ENCODE measurements at places on chromosomes 4 and X.

DNA sequence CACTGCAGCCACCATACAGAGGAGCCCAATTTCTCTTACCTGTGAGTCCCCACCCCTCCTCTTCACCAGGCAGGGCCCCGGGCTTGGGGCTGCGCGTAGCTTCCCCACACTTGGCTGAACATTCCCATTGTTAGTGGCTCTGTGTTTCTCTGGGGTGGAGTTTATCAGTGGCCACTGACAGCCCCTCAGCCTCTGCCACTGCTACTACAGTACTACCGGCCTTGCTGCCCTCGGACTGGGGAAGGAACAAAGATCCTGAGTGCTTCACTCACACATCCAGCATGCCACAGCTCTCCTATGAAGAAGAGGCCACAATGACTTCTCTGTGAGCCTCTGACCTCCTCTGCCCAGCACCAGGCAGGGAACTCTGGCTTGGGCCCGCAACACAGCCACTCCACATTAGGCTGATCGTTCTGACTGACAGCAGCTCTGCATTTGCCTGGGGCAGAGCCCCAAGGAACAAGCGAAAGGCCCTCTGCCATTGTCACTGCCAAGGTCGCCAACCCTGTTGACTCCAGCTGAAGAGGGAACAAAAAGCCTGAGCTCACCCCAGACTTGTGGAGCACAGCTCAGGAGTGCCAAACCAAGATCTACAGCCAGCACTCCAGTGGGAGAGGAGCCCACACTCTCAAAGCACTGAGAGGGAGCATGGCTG, 24.0 kb downstream of the ABCB7 start:
- no peak for DNase-seq

DNA sequence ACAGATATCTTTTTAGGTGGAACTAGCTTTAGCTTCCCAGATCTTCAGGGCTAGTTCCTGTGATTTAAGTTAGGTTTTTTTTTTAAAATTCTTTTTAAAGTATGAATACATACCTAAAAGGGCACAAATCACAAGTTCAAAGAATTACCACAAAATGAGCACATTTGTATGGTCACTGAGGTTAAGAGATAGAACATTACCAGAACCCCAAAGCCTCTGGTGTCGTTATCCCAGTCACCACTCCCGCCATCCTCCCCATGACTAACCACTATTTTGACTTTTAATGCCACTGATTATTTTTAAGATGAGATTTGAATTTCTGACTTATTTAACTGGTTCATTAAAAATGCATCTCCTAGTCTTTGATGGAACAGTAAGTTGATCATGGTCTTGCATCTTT, 5.4 kb downstream of the PGK1 start:
- DNase-seq, result no peak

DNA sequence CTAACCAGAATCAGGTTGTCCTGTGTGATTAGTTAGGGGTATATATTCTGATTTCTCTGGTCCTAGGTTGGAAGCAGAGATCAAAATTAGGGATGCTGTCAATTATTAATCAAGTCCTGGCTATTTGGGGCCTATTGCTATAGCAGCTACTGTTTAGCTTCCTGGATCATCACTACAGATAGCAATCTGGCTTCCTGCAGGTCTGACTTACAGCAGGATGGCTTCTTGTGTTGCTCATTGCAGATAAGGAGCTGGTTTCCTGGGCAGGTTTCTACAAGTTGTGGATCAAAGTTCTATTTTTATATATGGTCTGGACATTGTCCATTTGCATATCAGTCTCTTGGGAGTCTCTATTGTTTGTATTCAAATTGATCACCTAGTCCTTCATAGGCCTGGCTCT, 57.7 kb upstream of the C4orf54 start:
- DNase-seq, result no peak

DNA sequence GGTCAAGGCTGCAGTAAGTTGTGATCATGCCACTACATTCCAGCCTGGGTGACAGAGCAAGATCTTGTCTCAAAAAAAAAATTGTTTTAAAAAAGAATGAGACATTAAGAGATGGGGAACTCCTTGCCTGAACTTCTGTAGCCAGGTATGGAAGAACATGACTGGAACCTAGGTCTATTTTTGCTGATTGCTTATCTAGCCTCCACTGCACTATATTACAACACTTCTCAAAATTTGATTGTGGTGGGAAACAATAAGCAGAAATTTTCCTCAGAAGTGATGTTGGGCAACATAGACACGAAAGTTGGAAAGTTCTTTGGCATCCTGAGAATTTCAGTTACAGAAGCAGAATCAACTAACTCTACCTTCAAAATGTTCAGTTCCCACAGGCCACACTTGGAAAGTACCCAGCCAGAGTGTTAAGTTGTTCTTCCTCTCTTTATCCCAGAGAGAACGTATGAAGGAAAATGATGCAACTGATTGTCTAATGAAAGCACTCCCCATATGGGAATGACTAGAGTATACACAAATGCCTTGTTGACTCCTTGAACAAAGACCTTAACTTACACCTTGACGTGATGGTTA, 50.0 kb downstream of the LUZP4 start:
- no peak for DNase-seq

- DNase-seq, result no peak
Observed at GRCh38 chr4:19038231-19038630, 1016.7 kb upstream of the LCORL start.

DNA sequence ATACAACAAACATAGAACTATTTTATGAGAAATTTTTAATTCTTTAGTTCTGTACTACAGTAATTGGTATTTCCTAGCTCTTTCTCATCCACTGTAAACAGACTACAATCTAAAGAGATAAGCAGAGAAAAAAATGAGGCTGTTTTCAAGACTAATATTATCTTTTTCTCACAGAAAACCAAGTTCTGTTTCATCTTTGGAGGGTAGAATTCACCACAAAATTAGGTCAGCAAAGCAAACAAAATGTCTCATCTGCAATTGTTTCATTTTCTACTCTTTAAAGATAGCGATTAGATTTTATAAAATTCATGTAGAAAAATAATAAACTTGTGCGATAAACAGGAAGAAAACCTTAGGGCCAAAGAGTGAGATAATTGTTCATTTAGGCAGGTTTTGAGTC, 10.8 kb downstream of the APOO start:
- DNase-seq, result no peak

DNA sequence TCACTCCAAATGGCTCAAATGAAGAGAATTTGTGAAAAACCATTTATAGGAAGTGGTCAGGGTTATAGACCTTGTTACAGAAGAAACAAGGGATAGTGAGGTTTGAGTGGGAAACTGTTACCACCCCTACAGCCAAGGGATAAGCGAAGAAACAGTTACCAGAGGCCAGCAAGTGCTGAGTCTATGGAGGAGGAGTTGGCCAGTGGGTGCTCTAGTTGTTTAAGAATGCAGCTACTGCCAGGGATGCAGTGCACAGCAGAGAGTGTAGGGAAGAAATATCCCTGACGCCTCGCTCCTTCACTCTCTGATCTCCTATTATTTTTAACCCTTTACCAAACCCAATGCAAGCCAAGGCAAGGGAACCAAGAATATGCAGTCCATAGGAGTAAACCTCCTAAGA, 15.2 kb upstream of the SYTL4 start:
- DNase-seq, result no peak

DNA sequence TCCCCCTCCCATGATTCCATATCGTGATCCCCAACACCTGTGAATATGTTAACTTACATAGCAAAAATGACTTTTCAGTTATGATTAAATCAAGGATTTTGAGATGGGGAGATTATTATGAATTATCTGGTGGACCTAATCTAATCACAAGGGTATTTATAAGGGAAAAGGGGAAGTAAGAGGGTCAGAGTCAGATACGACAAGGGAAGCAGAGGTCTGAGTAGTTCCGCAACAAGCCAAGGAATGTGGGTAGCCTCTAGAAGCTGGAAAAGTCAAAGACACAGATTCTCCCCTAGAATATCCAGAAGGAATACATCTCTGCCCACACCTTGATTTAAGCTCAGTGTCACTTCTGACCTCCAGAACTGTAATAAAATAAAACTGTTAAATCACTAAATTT, 1.0 kb upstream of the IL13RA1 start:
- DNase-seq, result no peak

DNA sequence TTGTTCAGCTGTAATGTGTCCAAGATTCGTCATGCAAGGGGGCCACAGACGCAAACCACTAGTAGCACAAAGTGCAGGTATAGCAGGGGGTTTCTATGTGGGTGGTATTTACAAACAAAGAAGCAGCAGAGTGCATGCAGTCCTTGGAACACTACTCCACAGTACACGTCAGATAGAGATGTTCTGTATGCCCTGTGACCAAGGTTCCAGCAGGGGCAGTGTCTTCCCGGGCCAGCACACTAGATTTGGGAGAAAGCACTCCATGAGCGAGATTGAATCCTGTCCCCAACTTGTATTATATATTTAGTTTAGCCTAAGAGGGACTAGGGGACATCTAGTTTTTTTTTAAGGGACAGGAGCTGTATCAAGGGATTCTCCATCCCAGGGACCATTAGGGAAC, 54.4 kb upstream of the ESX1 start:
- DNase-seq, result no peak

- no peak for DNase-seq
Observed at GRCh38 chrX:20352935-20353336, 86.2 kb upstream of the RPS6KA3 start.

- DNase-seq, result no peak
Observed at GRCh38 chrX:650324-650723, 19.7 kb downstream of the SHOX start.

GRCh38 chr4:8340781-8341241, 71.3 kb downstream of the HTRA3 start:
- no peak for DNase-seq

- DNase-seq, result no peak
Observed at GRCh38 chrX:48559636-48560035, 14.6 kb upstream of the RBM3 start.

DNA sequence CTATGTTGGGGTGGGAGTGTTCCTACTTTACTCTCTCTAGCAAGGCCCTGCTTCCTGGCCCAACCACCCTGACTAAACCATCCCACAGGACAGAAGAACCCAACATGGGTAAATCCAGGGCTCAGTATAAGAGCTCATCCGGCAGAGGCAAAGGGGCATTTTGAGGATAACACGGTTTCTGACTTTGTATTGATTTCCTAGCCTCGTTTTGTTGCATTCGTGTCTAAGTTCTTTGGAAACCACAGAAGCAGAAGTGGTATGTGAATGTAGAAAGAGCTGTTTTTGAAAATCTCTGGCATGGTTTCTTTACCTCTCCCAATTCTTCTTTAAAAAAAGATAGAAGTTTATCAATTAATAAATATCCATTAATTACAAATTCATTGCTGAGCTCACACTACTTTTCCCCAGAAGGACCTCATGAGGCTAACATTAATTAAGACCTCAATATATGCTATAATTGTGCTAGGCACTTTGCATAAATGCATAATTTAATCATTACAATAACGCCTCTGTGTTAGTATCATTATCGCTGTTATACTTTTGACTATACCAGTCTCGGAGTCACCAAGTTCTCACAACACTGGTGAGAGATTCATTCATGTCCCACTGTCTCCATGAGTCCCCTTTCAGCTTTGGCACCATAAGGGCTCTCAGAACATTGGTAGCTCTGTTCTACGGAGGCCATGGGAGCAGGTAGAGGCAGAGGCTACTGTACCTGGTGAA, 5.8 kb upstream of the CLNK start:
- no peak for DNase-seq
